ENCODE measurements at places on chromosomes 12 and 14.

GRCh38 chr12:120757226-120757742, 31.7 kb downstream of the ACADS start:
- no peak for DNase-seq

DNA sequence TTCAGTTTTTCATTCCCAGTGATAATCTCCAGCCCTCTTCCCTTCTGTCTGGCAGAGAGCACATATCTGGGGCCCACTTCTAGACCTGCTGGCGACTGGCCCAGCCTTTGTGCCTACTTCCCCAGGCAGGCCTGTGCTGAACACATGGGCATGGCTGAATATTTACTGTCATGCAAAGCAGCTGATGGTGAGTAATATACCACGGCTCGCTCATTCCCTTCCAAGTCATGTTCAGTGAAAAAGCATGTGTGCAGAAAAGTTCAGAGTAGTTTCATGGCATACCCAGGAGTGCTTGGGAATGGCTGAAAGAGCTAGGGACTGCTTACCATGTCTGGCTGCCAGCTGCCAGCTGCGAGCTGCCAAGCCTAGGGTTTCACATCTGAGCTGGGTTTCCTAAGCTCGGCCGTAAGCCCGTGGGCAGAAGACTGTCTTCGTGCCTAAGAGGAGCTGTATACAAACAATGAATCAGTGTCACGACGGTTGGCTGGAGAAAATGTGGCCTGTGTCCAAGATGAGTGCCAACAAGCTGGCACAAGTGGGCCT, 179.9 kb upstream of the PELI2 start:
- DNase-seq = no peak

GRCh38 chr12:6279631-6280030, 30.9 kb upstream of the PLEKHG6 start:
- no peak for DNase-seq

GRCh38 chr12:81403348-81403747, 325.5 kb downstream of the ACSS3 start:
- no peak for DNase-seq

- DNase-seq = no peak
Measured at GRCh38 chr12:81757731-81758365, 1.3 kb downstream of the PPFIA2 start.

GRCh38 chr12:6613015-6613775, 6.0 kb upstream of the CHD4 start:
- no peak for DNase-seq

DNA sequence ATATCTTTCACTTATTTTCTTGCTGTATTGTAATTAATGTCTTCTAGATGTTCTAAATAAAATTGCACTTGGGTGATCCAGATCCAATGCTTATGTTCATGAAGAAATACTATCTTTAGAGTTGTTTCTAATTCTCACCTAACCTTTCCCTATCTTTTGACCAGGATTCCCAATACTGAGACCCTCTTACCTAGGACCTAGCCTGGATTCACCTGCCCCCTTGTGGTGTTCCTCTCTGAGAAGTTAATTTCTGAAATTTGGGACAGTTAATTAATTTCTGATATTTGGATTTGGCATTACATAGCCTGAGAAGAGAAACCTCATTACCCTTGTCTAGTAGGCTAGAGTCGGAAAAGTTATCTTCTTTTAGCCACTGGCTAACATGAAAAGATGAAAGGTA, 29.5 kb downstream of the FOXA1 start:
- DNase-seq = no peak

GRCh38 chr14:105023144-105023543, 2.3 kb upstream of the CDCA4 start:
- DNase-seq = no peak

GRCh38 chr12:89831310-89832095, 122.9 kb upstream of the ATP2B1 start:
- no peak for DNase-seq

- no peak for DNase-seq
Measured at GRCh38 chr14:90611936-90612335, 204.3 kb downstream of the TTC7B start.

DNA sequence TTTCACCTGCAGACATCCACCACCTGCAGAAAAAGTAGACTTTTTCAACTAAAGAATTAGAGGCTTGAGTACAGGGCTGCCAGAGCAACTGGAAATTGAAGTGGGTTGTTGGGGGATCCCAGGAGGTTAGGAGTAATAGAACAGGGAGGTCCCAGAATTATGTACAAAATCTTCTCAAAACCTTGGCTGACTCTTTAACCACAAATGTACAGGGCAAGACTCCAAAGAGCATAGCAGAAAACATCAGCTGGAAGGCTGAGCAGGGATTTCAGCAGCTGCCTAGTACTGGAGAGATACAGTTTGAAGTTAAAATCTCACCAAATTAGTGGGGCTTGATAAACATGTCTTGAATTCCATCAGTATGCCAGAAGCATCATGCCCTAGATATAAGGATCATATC, 191.6 kb downstream of the CRADD start:
- DNase-seq = no peak

- no peak for DNase-seq
Measured at GRCh38 chr12:26150736-26151450, 26.1 kb upstream of the BHLHE41 start.

GRCh38 chr12:272942-273341, 10.3 kb upstream of the SLC6A13 start:
- DNase-seq = no peak

Measured in activated CD8-positive, alpha-beta memory T cell treated with anti-CD3 and anti-CD28 coated beads for 1 hour (primary cell).